Activated CD8-positive, alpha-beta memory T cell treated with anti-CD3 and anti-CD28 coated beads for 1 hour (primary cell): ENCODE measurements at places on chromosomes 1 and 21.
A peak's percentile ranks its signal among the peaks of the same experiment; 100 is the strongest.

DNA sequence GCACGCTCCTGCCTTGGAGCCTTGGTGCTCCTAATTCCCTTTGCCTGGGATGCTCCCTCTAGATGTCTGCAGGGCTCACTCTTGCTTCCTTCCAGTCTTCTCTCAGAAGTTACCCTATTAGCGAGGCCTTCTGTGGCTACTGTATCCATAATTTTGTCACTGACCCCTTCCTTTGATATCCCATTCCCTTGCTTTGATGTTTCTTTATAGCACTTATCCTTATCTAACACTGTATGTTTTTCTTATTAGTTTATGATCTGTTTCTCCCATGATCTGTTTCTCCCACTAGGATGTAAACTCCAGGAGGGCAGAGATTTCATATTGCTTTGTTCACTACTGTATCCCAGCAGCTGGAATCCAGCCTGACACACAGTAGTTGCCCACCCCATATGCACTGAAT, 263.4 kb downstream of the FOXD2 start:
- DNase-seq, result no peak

- DNase-seq, result no peak
Measured at GRCh38 chr21:45945066-45945867, 36.3 kb upstream of the COL6A1 start.

GRCh38 chr1:229222081-229222480, 48.8 kb upstream of the RAB4A start:
- no peak for DNase-seq

- no peak for DNase-seq
Measured at GRCh38 chr1:87949711-87950110, 621.0 kb downstream of the LMO4 start.

- DNase-seq, result no peak
Measured at GRCh38 chr1:184019506-184019905, 18.0 kb downstream of the COLGALT2 start.

DNA sequence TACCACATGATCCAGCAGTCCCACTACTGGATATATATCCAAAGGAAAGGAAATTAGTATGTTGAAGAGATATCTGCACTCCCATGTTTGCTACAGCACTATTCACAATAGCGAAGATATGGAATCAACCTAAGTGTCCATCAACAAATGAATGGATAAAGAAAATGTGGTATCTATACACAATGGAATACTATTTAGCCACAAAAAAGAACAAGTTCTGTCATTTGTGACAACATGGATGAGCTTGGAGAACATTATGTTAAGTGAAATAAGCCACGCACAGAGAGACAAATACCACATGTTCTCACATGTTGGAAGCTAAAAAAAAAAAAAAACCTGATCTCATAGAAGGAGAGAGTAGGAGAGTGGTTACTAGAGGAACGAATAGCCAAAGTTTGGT, 17.7 kb downstream of the ATPAF1 start:
- DNase-seq, result no peak

GRCh38 chr1:218383681-218384080, 38.5 kb downstream of the TGFB2 start:
- DNase-seq, result no peak

DNA sequence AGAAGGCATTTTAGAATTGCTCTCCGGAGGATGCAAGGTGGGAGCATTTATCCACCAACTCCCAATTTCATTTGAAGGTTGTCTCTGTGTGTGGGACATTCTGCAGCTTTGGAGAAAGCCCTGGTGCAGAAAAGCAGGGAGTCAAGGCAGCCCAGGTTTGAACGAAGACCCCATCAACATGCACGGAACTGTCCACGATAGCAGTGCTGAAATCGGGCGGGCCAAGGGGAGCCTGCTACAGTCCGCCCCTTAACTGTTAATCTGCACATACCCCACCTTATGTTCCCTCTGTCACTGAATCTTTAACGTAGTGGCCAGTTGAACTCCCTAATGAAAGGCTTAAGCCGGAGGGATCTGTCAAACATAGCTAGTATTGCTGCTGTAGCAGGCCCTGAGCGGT, 68.8 kb upstream of the C1orf174 start:
- no peak for DNase-seq

DNA sequence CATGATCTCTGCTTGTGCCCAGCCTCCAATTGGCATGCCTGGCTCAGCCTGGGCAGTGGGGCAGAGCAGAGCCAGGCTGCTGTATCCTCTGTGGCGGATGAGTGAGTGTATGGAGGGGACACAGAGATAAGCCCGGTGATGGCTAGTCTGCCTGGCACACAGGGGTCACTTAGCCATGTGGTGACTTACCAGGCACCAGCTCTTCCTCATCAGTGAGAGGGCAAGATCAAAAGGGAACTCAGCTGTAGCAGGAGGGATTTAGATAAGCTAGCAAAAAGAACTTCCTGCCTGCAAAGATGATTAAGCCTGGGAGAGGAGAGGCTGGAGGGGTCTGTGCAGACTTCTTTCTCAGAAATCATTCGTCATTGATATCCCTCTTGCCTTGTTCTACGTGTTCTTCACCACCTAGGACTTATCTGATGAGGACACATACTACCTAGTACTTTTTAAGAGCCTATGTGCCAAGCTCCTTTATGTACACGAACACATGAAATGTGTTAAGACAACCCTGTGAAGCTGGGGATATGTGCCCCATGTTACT, 7.9 kb downstream of the KIF21B start:
- DNase-seq, result no peak

GRCh38 chr1:53636621-53637171, 102.3 kb downstream of the GLIS1 start:
- DNase-seq, result no peak

DNA sequence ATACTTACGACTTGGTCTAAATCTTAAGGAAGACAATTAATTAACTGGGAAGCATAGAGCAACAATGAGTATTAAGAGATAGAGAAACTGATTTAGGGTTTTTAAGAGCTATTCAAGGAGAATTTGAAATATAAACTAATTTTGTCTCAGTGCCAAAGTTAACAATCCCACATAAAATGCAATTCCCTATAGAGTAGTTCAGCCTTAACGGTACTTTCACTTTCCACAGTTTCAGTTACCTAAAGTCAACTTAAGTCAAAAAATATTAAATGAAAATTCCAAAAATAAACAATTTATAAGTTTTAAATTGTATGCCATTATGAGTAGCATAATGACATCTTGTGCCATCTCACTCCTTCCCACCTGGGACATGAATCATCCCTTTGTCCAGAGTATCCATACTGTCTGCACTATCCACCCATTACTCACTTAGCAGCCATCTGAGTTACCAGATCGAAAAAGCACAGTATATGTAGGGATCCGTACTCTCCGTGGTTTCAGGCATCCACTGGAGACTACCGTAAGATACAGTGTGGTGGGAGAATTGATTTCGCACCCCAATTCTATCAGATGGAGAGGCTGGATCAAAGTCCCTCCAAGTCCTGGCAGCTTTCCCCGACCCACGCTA, 4.8 kb upstream of the SARS1 start:
- no peak for DNase-seq

- DNase-seq, result no peak
Measured at GRCh38 chr1:25110036-25110435, 122.3 kb downstream of the SYF2 start.

DNA sequence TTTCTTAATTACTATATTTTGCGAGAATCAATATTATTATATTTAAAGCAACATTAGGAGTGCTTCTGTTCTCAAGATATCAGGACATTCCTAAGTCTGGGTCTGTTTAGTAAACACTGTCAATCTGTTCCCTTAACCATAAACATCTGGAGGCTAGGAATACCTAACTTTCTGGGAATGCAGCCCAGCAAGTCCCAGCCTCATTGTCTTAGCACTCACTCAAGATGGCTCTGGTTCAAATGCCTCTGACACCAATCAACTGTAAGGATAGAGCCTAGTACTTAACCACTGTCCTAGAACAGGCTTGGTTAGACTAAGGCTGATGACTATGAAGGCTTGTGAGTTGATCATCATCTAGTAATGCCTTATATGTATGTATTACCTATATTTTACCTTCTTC, 61.5 kb downstream of the TNN start:
- DNase-seq, result no peak

DNA sequence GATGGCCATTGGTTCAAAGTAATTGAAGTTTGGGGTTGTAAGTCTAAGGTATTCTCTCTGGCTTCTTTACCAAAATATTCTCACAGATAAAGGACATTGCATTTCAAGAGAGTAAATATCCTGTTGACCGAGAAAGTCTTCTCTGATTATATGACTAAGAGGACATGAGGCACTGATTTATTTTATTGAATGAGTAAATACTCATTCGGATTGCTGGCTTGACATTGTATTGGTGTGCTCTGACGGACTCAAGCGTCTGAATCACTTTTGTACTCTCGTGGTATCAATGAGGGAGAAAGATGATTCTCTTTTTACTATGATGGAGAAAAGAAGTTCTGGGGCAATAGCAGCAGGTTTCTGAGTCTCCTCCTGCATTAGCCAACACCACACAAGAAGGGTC, 205.3 kb upstream of the RRP15 start:
- no peak for DNase-seq

DNA sequence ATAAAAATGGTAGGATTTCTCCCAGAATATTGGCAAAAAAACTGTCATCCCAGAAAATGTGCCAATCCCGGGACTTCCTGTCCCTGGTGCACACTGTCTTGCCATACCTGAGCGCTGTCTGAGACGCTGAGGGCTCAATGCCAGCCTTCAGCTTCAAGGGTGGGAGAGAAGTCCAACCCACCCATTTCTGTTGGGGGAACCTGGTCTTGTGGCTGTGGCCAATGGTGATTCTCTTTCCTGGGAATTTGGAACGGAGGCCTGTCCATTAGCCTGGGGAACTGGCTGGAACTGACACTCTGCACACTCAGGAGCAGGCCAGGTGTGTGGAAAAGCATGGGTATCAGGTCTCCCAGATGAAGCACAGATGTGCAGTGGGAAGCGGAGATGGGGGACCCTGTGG, 6.7 kb downstream of the MTHFR start:
- DNase-seq, result no peak

- DNase-seq, result no peak
Measured at GRCh38 chr1:166164995-166165660, 1.7 kb downstream of the FAM78B start.

- no peak for DNase-seq
Measured at GRCh38 chr1:31787261-31787660, 23.1 kb upstream of the ADGRB2 start.

DNA sequence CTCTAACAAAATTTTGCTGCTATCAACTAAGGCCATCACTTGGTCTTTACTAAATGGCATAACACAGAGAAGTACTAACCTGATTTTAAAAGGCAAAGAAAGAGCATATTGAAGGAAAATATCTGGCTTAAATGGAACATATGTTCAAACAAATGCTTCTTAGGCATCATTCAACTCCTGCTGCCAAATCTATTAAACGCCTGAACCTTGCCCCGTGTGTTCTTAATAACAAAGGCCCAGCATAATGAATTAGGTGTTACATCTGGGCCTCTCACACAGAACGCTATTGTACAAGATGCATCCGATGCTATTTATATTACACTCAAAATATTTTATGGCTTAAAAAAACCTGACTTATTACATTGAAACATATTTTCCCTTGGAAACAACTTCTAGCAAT, 48.4 kb downstream of the B3GALNT2 start:
- DNase-seq, result no peak

- DNase-seq, result no peak
Measured at GRCh38 chr1:162916821-162917613, 56.0 kb upstream of the CCDC190 start.

- no peak for DNase-seq
Measured at GRCh38 chr1:43041591-43041990, 82.9 kb upstream of the SLC2A1 start.

GRCh38 chr1:36223381-36223995, 755 bp upstream of the THRAP3 start:
- peak; percentile 1 for DNase-seq

- DNase-seq, result no peak
Measured at GRCh38 chr21:37557261-37557950, 190.8 kb downstream of the DYRK1A start.

GRCh38 chr1:98389809-98390208, 271.7 kb upstream of the SNX7 start:
- DNase-seq, result no peak

GRCh38 chr1:12697397-12697796, 18.5 kb upstream of the AADACL3 start:
- DNase-seq, result no peak
